Stimulated activated CD4-positive, alpha-beta T cell treated with anti-CD3 and anti-CD28 coated beads, Interleukin-2, amount 100 ng/mL, for 4 hours (primary cell): ENCODE measurements at places on chromosomes 4 and X.

DNA sequence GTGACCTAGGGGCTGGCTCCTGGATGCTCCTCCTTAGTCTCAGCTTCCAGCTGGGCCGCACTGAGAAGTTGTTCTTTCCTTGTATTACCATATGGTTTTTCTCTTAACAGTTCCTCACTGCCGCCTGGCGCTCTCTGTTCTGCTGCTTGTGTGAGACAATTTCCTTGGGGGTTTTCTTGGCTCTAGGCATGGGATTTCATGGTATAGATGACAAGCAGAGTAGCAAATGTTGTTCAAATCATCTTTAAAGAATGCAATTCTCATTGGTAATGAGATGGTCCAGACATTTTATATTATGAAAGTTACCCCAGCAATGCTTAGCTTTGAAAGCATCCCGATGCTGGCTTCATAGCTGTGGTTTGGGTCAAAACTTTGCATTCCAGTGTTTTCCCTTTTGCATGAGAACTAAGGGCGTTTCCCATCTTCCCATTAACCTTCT is 37.6 kb downstream of the SEPTIN11 start:
- no peak for DNase-seq

DNA sequence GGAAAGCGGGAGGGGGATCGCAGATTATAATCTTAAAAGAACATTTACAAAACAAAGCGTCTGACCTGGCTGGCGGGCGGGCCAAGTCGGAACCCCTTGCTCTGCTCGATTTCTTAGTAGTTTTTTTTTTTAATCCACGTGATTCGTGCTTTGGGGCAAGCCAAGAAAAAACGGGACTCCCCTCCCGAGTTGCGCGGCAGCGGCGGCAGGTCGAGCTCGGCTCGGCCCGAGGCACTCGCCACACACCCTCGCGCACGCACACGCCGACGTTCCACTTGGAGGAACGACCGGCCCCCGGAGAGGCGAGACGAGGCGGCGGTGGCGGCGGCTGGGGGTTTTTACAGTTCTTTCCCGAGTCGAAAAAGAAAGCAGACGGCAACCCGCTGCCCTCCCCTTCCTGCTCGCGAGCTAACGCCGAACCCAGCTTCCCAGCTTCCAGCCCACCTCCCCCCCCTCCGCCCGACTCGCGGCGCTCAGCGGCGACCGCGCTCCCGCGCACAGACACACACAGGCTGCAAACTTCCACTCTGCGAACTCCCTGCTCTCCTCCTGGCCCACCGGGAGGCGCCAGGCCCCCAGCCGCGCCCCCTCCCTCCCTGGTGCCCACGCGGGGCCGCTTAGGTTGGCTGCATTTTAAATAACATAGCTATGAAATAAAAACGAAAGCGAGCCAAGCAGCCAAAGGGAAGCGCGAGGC is 1.2 kb downstream of the BCOR start:
- peak; percentile 54 for DNase-seq

DNA sequence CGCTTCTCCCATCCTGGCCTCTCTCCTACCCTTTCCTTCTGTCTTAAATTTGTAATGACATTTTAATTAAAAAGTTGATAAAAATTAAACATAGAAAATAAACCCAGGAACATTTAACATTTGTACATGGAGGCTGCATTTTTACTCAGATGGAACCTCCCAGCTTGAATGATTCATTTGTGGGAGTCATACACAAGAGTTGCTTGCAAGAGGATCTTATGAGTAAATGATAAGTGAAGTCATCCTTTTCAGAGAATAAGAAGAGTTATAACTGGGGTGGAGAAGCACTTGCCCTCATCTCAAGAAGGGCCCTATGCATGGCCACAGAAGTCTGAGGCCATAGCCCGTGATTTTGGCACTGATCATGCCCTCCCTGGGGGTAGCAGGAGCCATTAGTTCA is 482.9 kb upstream of the BOD1L1 start:
- DNase-seq = no peak

DNA sequence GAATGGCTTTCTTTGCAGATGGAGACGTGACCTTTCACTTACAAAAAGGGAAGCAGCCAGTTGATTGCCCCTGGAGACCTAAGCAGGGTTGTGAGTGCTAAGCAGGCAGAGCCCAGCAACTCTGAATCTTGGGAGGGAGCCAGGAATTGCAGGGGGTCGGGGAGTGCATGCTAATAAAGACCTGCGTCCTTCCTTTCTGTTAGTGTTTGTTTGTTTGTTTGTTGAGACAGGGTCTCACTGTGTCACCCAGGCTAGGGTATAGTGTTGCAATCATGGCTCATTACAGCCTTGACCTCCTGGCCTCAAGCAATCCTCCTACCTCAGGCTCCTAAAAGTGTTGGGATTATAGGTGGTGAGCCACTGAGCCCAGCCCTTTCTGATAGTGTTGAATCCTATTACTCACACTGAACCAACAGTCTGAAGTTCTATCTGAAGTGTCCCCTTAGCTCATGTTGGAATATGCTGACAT is 137.4 kb downstream of the CEP135 start:
- no peak for DNase-seq

DNA sequence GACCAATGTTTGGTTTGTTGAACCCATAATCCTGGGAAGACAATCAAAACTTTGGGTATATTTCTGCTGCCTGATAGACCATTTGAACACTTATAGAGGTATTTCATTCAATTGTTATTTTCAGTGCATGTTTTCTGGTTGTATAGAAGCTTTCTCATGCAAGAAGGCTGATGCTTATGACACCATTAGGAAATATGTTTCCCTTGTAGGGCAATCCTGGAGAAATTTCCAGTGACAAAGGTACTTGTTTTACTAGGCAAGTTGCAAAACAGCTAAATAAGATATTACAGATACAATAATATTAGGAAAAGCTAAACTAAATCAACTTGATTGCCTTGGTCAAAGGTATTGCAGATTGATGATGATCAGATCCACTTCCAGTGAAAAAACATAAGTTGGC is 32.8 kb upstream of the FGF2 start:
- DNase-seq = no peak

- DNase-seq = no peak
Measured at GRCh38 chrX:154029439-154029838, 9.7 kb upstream of the IRAK1 start.

- no peak for DNase-seq
Measured at GRCh38 chr4:2910409-2910808, 52.8 kb downstream of the NOP14 start.

DNA sequence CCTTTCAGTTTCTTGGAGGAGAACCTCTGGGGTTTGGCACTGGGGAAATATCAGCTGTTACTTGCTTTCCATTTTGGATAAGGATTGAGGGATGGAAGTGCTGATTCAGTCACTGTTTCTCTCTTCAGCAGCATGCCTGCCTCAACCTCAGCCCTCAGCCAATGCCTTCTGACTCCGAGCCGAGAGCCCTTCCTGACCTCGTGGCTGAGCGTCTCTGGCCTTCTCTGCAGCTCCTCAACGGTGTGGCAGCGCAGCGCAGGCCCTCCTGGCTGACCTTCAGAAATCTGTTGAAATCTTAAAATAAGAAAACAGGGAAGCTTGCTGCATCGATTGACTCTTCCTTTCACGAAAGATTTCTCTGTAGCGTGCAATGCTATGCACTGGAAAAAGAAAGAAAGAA is 434.3 kb upstream of the FAT1 start:
- DNase-seq = no peak

- DNase-seq = no peak
Measured at GRCh38 chrX:31212856-31213748, 141.3 kb upstream of the FTHL17 start.
